G401 (cell line): ENCODE measurements at places on chromosomes 4 and X. TPM values are rescaled to one million over a fixed set of nuclear protein-coding genes. Genes with fewer than 3 reads are reported as not detected.
A peak's percentile ranks its signal among the peaks of the same experiment; 100 is the strongest.

DNA sequence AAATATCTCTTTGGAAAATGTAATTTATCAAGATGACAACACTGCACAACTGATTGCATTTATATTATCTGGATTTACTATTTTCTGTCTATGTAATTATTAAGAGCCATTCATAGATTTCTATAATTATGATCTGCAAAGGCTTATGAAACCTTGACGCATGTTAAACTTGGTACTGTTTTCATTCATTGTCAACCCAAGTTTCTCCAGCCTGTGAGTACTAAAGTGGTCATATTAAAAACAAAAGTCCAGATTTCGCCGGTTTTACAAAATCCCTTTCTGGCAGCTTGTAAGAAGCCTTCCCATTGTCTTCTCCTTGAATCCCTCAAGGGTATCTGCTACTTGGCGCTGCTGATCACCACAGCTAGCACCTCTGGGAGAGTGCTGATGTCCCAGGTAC, 19.7 kb upstream of the GRPR start:
- DNase-seq: no peak

Gene APELA
- not detected in 2 replicates for total RNA-seq

Gene RASL11B
- total RNA-seq: 0.12 TPM in 1 of 2 replicates, not detected in the other

GRCh38 chrX:114581528-114582263, 2.2 kb upstream of the HTR2C start:
- no peak for DNase-seq

Gene CYLC1
- not detected in 2 replicates for total RNA-seq

DNA sequence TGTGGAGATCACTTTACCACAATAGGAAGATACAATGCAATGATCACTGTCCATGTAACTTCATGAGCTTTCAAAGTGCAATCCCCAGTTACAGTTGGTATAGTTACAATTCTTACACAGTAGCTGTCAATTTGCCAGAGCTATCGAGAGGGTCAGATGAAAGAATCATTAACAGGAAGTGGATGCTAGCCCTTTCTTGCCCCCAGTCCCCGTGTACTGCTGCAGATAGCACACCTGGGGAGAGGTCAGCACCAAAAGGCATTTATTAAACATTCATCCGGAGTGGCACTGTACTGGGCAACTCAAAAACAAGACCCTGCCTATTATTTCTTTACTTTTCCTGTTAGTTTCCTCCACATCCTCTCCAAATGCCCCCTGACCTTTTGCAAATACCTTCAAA, 47.7 kb downstream of the SOD3 start:
- no peak for DNase-seq

Gene SLC4A4
- 0.06 and 0.10 TPM in 2 replicates for total RNA-seq

Gene PAGE2B
- not detected in 2 replicates for total RNA-seq

DNA sequence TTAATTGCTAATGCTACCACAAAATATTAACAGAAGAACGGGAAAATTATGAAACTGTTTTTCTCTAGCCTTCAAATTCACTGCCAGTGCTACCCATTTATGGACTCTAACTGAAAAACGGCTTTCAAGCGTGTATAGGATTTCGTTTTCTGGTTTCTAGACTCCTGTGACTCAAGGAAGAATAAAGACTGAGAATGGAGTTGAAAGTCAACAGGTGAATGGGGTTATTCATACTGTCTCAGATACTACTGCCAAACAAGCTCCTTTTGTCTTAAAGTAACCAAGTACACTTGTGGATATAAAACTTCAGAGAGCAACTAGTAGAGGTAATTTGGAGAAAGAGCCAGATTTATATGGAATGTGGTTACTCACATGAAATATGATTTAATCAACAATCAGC, 251.1 kb upstream of the ITM2A start:
- DNase-seq: no peak

DNA sequence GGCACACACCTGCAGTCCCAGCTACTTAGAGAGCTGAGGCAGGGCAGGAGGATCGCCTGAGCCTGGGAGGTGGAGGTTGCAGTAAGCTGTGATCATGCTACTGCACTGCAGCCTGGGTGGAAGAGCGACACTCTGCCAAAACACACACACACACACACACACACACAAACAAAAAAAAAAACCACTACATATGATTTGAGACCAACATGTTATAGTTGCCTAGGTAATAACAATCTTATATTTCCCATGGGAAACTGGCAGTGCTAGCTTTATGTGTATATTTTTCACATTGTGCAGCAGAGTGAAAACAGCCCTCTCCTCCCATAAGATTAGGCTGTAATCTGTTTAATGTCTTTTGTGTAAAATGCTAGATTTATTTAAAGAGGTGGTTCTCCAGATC, 3.1 kb upstream of the FAM241A start:
- no peak for DNase-seq

Gene RIPPLY1
- total RNA-seq: not detected in 2 replicates

DNA sequence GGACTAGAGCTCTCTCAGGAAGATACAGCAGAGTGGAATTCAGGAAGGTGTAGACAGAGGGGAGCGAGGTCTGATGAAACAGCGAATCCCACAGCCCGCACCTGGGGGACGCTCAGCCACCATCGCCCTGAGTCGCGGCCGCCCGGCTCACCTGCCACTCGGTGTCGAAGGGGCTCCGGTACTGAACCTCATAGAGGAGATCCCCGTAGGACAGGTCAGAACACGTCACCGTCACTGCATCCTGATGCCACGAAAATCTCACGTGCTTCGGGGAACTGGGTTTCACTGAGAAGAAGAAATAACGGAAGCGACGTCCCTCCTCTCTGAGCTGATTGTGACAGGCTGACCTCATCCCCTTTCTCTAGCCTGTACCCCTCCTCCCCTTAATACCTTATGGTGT, 10.2 kb downstream of the CRLF2 start:
- DNase-seq: no peak

- no peak for DNase-seq
Observed at GRCh38 chr4:184232202-184232601, 14.5 kb upstream of the ENPP6 start.

GRCh38 chr4:140645614-140646412, 77.1 kb upstream of the UCP1 start:
- peak; percentile 77 for DNase-seq

DNA sequence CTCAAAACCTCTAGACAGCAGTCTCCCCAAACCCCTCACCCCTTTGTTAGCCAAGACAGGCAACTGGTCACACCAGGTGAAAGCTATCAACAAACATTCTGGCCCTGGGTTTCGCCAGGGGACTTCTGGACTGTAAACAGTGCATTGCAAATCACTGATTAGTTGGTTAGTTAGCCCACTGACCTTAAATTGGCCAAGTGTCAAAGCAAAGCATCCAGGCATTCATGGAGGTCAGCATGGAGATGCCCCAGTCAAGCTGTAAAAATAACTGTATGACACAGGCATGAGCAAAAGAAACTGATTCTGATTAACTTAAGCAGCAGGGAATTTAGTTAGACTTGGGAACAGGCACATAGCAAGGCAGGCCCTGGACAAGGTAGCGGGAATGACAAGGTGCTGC, 156.0 kb upstream of the TTC29 start:
- no peak for DNase-seq

Gene IL2RG
- total RNA-seq: not detected in 2 replicates

GRCh38 chr4:155426953-155427352, 50.2 kb upstream of the MAP9 start:
- peak; percentile 66 for DNase-seq

Gene FGD1
- 20.2 and 31.5 TPM in 2 replicates for total RNA-seq

DNA sequence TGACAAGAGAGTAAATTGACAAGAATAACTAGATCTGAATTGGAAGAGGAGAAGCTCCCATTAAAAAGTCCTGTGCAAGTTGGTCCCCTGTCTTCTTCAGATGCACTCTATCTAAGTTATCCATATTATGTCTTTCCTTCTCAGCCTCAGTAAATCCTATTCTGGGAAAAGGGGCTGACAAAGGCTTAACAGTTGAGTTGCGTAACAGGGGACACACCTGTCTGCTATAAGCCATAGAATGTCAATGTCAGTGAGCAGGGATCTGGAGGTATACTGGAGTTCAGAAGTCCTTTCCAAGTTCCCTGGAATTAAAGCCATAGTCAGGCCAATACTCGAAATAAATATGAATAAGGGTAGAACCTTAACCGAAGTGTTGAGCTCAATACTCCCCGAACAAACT, 26.3 kb upstream of the TNIP3 start:
- no peak for DNase-seq
